ENCODE measurements at places on chromosomes 7 and 10.

GRCh38 chr10:120423431-120424197, 33.4 kb upstream of the PLPP4 start:
- no peak for DNase-seq

- DNase-seq: no peak
These were observed 140.3 kb upstream of the LAMB4 start for GRCh38 chr7:108270385-108271015.

DNA sequence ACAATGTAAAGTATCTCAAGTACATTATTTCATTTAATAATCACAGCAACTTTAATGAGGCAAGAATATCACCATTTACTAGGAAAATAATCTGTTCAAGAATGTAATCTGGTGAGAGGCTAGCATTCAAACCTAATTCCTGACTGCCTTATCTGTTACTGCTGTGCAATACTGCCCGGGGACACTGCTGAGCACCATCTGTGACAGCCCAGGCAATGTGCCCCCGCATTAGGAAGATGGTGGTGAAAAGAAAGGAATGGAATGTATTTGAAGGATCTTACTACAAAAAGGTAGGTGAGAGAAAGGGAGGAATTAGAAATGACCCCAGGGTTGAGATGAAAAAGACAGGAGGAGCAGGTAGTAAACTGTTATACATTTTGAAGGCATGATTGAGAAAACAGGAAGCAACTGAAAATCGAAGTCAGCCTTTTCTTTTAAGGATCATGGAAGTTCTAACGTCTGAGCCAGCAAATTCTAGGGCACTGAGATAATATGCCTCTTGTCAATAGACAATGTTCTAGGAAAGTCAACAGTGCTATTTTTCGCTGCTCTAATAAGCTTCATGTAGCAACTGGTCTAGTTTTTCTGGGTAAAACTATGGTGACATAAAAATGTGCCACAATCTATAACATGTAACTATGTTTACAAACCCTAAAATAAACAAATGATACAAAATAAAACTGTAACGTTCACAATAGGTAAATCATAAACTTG, 90.4 kb downstream of the ETV1 start:
- DNase-seq: no peak

DNA sequence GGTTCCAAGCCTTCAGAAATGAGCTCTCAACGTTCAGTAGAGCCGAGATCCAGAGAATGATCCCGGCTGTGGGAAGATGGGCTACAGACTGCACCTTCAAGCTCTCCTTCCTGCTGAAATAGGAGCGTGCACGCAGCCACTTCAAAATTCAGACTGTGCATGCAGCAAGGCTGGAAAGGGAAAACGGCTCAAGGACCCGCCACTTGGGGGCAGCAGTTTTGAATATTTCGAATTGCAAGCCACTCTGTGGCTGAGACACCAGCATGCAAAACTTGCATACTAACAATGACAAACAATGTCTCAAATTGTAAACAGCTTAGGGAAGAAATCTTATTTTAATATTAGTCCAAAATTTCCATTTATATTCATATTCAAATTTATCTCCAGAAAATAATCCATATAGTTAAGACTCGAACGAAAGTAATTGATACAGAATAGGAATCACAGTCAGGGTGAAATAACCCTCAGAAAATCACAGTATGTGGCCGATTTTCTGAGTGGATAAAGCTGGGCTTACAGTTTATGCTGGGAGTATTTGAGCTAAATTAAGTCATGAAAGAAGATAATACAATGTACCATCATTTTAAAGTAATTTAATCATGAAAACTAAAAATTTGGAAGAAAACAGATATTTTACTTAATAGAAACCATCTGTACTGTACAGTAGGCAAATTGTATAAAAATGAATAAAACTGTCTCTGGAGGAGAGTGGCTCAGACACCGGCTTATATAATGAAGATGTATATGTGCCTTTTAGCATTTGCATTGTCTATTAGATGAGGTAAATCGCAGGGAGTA, 137.9 kb upstream of the MKI67 start:
- peak; percentile 43 for DNase-seq

DNA sequence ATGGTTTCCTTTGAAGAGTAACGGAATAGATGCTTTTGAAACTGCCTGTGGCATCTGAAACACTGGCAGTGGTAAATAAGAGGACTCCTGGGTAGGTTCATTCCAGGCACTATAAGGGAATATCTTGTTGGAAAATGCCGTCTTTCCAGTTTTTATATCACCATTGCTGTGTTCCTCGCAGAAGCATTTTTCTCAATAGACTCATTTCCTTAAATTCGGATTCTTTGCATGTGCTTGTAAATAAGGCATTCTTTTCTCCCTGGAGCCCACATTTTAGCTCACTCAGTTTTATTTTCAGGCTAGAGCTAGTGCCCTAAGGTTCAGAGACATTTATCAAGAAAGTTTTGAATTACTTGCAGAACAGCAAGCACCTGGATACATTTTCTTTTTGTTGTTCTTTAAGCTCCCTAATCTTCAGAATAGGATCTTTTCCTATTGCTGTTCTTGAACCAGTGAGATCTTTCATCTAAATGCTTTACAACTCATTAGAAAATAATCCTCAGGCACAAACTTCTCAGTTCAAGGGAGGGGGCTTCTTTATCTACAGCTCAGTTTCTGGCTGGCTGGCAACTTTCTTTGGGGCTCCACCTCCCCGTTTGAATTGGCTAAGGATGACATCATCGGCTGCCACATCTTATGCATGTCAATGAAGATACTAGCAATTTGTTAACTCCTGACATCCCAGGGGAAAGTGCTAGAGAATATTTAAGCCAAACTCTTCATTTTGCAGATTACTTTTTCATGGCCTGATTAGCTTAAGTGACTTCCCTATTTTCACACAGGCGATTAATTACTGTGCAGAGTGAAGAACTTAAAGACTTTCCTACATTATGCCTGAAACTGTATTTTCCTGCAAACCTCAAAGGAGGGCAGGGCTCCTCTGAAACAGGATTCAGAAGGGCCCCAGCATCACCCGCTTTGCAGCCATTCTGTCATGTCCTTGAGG, 133.7 kb upstream of the RSU1 start:
- DNase-seq: no peak

GRCh38 chr10:133030781-133031180, 56.9 kb upstream of the ADGRA1 start:
- DNase-seq: no peak

GRCh38 chr7:44066494-44067063, 1.2 kb upstream of the PGAM2 start:
- DNase-seq: no peak

GRCh38 chr7:13801669-13802068, 187.8 kb downstream of the ETV1 start:
- DNase-seq: no peak

DNA sequence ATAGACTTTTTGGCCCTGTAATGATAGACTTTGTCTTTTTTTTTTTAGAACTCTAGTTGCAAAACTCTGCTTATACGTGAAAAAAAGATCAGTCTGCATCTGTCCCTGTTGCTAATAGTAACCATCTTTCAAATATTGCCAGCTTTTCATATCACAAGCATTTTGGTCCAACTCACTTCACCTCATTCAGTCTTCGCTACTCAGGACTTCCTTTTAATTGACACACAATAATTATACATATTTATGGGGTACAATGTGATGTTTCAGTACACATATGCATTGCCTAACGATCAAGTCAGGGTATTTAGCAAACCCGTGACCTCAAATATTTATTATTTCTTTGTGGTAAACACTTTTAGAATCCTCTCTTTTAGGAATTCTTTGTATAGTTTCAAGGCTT, 867.0 kb upstream of the C7orf33 start:
- DNase-seq: no peak
